ENCODE measurements at places on chromosomes 6 and 20.

- DNase-seq: no peak
Measured at GRCh38 chr20:9144643-9145042, 75.8 kb downstream of the PLCB4 start.

GRCh38 chr6:142796024-142796423, 149.0 kb downstream of the HIVEP2 start:
- DNase-seq: no peak

DNA sequence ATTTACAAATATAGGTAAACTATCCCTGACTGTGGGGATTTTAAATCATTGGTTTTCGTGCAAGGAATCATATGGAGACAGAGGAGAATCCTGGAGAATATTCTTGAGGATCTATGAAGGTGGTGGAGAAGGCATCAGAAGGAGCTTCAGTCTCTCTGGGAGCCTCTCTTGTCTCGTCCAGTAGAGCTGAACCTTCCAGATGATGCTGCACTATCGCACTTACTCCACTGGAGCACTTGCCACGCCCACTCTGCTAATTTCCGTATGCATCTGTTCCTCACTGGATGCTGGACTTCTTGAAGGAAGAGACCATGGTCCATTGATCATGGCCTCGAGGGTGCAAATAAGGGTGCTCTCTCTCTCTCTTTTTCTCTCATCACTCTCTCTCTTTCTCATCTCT, 36.8 kb downstream of the C6orf118 start:
- DNase-seq: no peak

DNA sequence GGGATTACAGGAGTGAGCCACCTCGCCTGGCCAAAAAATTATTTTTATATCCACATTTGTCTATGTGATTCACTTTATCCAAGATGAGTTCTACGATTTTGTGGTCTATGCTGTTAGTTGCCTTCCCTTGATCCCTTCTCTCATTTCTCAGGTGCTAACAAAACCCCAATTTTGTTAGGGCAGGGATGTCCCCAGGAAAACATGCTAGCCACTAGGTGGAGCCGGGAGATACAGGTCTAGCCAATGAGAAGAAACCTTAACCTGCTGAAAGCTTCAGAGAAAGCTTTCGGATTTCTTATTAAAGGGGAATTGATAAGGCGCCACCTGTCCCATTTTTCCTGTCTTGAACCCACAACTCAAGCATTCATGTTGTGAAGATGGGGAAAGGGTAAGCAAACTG, 167.4 kb upstream of the OLIG3 start:
- DNase-seq: no peak

DNA sequence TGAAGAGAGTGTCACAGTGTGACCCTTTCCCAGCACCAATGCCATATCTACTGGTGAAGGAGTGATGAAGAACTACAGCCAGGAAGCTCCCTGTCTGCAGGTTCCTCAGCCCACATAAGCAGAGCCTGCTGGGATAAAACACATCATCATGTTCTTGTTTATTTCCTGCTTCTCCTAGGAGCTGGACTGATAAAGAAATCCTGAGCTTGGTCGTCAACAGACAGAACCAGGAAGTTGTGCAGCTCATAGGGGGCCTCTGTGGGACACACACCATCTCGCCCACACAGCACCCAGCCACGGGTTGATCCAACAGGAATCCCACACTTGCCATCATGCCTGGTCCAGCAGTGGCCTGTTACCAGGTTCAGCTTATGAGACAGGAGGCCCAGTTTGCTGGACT, 2.8 kb upstream of the CSTL1 start:
- no peak for DNase-seq

GRCh38 chr20:7087803-7088202, 320.3 kb downstream of the BMP2 start:
- no peak for DNase-seq

GRCh38 chr20:6440443-6440799, 317.6 kb upstream of the FERMT1 start:
- DNase-seq: no peak

DNA sequence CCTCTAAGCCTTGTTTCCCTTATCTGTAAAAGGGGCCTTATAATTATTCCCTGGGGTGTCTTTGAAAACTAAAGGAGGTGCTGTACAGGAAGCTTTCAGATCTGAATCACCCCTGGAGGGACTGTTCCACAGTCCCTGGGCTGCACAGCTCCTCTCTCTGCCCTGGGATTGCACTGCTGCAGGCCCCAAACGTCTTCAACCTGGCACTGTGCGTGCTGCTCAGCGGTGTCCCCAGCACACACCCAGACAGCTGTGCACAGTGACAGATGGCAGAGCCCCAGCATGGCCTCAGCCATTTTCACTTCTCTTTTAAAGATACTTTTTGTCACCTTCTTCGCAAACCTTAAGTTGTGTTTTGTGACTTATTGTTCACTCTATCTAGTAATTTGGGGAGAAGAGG, 50.7 kb upstream of the INSM1 start:
- DNase-seq: no peak

DNA sequence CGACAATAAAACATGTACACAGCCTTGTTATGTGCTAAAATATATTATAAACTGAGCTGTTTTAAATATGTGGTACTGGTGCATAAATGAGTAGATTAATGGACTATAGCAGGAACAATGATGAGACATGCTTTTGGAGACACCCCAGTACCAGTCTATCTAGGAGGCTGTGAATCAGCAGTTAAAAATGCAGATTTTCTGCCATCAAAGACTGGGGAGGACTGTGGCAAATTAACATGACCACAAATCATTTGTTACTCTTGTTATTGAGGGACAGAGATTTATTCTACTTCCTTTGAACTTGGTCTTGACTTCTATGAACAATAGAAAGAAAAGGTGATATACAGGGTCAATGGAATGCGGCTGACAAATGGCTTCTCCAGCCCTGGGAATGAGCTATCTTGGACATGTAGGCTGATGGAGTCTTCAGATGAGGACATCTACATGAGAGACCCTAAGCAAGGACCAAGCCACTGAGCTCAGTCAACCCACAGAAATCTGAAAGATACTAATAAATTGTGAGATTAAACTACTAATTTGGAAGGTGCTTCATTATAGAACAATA, 551.7 kb upstream of the GJE1 start:
- peak; percentile 35 for DNase-seq

DNA sequence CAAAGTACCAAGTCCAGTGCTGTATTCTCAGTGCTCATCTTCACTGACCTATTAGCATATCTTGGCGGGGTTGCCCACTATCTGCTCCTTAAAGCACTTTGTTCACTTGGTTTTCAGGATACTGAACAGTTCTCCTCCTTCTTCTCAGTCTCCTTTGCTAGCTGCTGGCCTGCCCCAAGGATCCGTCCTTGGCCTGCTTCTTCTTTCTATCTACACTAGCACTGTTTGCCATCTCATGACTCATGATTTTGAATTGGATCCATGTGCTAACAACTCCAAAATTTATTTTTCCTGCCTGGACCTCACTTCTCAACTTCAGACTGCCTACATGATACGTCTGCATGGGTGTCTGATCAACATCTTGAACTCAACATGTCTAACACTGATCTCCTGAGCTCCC, 15.5 kb downstream of the TPD52L1 start:
- DNase-seq: no peak

DNA sequence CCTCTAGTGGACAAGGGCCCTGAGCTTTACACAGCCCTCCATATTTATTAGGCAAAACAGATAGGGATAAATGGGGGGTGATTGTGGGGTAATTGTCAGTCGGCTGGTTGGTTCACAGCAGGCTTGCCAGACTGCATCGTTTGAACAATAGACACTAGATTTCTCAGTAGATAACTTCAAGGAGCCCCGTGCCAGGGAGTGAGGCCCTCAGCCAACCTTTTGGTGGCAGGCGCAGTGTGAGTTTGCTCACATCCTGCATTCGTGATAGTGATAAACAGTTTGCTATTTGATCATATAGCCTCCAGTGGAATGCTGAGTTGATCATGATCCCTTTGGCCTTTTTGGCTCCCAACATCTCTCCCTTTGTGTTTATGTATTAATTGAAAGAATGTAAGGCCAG, 3.6 kb upstream of the ABHD12 start:
- no peak for DNase-seq

- peak; percentile 74 for DNase-seq
Measured at GRCh38 chr6:163872335-163872734, 457.8 kb downstream of the QKI start.

- no peak for DNase-seq
Measured at GRCh38 chr6:16854986-16855385, 93.7 kb upstream of the ATXN1 start.

GRCh38 chr6:113449051-113449450, 408.1 kb upstream of the MARCKS start:
- DNase-seq: no peak

DNA sequence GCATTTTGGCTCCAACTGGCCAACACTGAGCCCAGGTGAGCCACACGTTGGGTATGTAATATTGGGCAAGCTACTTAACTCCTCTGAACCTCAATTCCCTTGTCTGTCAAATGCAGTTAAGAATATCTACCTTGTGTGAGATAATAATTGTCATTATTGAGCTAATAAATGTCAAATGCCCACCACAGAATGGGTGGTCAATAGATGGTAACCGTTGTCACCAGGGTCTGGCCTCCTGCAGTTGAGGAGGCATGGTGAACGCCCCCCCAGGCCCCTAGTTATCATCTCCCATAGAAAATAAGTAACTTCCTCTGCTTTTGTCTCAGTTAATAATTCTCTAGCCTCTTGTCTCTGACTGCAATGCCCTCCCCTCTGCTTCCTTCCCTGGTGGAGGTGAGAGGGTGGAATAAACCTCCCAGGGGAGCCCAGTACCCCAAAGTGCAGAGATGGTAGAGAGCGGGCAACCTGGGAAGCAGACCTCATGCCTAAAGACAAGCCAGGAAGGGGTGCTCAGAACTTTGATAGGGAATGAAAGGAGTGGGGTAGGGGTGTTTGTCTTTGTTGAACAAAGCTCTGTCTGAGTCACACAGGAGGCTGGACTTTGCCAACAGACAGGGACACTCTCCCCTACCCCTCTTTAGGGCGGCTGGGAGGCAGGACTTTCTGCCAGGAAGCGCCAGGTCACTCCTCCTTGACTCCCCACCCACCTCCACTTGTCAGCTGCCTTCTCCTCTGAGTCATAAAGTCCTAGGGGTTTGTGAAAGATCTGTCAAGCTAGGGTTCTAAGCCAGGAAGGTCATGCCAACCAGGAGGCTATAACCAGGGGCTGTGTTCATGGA, 1.3 kb upstream of the UNC5CL start:
- DNase-seq: no peak

DNA sequence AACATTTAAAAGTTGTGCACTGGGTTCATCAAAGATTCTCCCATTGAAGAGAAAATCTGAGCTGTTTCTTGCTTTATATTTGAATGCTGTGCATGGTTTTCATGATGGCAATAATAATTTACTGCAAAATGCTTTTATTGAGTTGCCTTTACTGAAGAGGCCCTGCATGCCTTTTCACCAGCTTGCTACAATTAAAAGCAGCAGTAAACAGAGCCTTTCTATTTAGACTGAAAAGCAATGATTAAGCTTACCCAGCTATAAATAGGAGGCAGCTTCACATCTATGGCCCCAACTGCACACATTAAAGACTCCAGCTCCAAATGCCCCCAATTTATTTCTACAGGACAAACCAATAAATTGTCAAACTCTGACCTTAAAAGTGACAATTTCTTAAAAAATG, 70.3 kb downstream of the ANKEF1 start:
- DNase-seq: no peak

DNA sequence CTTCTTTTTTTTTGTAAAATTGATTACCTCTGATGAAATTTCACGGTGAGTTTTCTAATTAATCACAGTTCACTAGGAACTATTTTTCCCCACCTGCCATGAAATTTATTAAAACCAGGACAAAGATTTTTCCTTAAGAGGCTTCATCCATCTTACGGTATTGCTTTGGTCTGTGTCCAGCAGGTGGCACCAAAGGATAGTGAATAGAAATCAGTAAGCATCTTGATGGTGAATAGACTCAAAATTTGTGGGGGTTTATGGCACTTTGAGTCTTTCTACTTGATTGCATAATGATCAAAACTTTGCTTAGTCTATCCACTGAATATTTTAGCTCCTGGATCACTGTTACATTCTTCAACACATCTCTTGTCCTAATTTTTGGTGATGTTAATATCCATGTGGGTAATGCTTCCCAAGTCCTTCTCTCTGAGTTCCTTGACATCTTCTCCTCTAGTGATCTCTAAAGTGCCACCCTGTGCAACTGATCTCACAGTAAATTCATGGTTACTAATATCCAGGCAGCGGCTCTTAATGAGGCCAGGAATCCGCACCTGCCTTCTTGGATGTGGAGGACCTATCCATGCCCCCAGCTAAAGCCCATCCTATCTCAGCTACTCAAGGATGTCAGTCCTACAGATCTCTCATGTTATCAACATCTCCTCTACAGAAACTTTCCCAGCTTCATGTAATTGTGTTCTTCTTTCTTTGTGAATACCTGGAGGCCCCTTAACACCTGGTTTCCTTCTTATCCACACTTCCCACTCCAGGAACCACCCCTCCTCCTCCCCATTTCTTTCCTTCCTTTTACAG, 54.5 kb downstream of the STMND1 start:
- DNase-seq: peak; percentile 39

DNA sequence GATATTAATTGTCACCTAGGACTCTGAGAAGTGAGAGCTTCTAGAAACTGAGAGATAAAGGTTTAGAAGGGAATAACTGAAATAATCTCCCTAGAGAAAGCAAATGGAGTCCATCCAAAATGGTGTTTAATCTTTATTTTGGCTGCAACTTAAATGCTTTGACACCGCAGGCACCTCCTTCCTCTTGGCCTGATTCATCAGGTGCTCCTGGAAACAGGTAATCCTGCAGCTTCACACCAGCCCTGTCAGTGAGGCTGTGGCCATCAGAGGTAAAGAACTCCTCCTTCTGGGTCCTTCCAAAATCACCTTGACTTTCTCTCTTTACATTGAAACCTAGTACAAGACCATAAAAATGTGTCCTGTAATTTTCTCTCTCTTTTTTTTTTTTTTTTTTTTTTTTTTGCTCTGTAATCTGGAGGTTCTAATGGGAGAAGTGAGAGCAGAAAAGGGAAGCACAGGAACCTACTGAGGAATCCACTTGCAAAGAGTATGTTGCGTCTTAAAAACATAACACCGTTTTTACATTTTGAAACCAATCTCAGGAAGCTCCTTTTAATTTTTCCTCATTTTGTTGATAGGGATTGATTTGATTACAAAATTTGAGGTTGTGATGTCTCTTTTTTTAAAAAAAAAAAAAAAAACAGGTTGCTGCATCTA, 124.2 kb downstream of the LRRC1 start:
- DNase-seq: no peak

All from BJ (cell line).